ENCODE measurements at places on chromosomes 1 and 21.

- no peak for DNase-seq
Measured at GRCh38 chr1:31976401-31976800, 37.3 kb upstream of the KHDRBS1 start.

- DNase-seq = no peak
Measured at GRCh38 chr1:61426885-61427284, 298.1 kb downstream of the TM2D1 start.

DNA sequence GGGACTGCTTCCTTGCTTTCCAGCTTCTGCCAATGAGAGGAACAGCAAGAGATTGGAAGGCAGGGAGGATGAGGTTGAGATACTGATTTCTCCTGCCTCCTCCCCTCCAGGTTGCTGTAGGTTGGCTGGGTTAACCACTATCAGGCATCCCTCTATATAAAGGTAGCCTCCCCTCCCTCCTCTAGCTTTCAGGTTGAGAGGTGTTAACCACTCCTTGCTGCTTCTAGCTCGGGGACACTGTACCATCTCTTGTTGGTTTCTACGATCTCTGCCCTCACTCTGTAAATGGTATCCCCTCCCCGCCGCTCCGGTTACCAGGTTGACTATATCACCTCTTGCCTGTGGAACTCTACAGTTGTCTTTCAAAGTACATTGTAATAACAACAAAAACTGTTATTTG lies 16.7 kb downstream of the LPAR3 start:
- no peak for DNase-seq

DNA sequence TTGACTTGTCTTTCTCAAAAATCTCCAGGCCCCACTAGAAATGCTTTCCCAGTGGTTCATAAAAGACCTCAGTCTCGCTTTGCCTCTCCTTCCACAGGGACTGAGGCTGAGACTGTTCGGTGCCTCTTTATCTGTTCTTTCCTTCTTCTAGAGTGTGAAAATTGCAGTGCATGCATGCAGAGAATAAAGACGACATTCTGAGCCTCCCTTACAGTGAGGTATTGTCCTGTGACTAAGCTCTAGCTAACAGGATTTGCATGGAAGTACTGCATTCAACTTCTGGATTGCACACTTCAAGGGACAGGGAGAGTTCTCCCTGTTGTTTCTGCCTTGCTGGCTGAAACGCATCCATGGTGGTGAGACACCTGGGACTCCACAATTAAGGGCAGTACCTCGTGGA lies 69.1 kb downstream of the COLGALT2 start:
- DNase-seq = no peak

DNA sequence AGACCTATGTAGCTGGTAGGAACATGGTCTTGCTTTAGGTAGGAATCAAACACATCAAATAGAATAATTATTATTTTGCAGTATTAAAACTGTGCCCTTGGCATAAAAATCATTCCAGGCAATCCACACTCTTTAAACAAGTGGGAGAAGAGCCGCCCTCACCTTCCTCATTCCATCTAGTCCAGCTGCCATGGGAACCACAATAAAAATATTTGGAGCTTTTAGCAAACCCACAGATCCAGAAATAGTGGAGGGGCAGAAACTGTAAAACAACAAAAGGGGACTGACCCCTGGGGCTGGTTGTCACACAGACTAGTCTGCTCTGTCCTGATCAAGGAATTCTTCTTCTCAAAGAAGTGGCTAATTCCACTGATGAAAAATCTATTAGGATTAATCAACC lies 61.6 kb downstream of the PTPRC start:
- no peak for DNase-seq

DNA sequence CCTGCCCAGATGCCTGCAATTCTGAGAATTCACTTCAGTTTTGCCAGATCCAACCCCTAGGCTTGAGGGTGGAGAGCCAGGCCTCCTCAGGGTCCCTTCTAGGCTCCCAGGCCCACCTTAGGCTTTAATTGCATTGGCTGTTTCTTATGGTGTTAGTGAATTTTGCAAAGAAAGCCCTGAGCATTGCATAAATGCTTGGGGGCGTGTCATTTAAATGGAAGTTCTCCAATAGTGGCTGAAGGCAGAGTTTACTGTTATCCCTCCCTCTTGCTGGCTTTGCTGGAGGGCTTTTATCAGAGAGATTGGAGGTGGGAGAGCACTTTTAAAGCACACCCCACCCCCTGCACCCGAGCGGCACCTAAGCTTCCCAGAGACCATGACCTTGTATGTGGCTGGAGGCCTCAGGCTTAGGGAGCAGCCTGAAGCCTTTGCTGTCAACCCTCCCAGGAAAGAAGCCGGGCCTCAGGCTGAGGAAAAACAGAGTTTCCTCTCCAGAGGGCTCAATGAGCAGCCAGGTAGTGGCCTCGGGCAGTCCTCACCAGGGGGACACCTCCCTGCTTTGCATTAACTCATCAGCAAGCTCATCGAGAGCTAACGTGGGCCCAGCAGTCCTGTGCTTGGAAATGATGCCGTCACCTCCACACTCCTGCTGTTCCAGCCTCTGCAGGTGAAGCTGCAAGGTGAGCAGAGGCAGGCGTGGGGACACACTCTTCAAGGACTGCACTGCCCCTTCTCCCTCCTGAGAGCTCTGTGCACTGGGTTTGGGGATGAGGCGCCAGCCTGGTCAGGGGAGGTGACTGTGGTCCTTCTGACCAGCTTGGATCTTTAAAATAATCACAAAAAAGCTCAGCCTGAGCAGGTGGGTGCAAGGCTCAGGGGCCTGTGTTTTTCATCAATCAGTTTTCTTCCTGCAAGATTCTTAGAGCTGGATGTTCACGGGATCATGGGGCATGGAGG lies 58.0 kb downstream of the STUM start:
- no peak for DNase-seq

DNA sequence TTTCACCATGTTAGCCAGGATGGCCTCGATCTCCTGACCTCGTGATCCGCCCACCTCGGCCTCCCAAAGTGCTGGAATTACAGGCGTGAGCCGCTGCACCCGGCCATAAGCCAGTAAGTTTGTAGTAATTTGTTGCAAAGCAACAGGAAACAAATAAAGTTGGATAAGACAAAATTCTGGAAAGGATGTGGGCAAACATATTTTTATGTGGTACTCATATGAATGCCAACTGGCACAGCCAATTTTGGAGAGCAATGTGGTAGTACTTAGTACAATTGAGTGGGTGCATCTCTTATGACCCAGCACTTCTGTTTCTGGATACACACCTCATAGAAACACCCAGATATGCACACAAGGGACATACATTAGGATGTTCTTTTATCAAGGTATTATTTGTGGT lies 8.4 kb upstream of the IL12RB2 start:
- DNase-seq = no peak

- no peak for DNase-seq
Measured at GRCh38 chr21:25126564-25126963, 480.7 kb downstream of the MRPL39 start.

DNA sequence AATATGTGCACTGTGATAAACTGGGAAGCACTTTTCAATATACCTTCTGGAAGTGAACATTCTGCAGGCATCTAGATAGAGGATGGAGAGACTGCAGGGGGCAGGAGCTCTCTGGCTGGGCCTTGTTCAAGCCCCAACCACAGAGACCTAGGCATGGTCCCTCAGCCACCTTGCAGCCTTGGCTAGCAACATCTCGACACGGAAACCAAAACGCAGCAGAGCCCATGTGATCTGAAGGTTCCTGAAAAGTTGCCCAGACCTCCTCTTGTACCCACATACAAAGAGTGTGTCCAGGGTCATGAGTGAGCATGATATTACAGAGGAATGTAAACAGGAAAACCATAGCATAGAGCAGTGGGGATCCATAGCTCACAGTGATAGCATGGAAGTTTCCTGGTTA lies 33.1 kb upstream of the SAMD11 start:
- DNase-seq = no peak

GRCh38 chr1:174800216-174800851 lies 199.4 kb upstream of the CACYBP start:
- no peak for DNase-seq

GRCh38 chr1:115450501-115451040 lies 112.5 kb upstream of the NGF start:
- DNase-seq = no peak

GRCh38 chr1:180505732-180506335 lies 3.5 kb upstream of the ACBD6 start:
- DNase-seq = no peak

DNA sequence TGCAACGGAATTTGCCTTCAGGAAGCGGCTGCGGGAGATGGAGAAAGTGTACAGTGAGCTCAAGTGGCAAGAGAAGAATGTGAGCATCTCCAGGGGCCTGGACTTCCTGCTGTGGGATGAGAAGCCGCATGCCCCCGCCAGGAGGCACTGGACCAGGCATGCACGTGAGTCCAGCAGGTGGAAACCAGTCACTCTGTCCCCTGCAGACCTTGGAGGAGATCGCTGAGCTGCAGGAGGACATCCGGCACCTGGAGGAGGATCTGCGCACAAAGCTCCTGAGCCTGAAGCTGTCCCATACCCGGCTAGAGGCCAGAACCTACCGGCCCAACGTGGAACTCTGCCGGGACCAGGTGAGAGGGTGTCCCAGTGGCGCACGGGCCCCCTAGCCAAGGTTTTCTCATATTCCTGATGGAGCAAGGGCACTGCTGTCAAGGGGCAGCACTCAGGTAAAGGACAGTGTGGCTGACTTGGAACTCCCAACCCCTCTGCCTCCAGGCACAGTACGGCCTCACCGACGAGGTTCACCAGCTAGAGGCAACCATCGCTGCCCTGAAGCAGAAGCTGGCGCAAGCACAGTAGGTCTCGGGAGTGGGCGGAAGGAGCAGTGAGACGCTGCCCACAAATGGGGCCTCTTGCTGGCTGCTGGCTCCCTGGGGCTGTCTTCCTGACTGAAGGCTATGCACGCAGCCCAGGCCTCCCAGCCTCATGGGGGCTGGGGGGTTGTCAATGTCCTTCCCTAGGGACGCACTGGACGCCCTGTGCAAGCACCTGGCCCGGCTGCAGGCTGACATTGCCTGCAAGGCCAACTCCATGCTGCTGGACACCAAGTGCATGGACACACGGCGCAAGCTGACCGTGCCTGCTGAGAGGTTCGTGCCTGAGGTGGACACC lies 1.2 kb upstream of the ADPRS start:
- DNase-seq = no peak
